Naive thymus-derived CD4-positive, alpha-beta T cell (primary cell): ENCODE measurements at places on chromosomes 6 and 20. TPM values are rescaled to one million over a fixed set of nuclear protein-coding genes. Genes with fewer than 3 reads are reported as not detected.

Gene SYCP2
- 5.3 TPM for total RNA-seq

Gene TP53TG5
- 0.46 TPM for total RNA-seq

DNA sequence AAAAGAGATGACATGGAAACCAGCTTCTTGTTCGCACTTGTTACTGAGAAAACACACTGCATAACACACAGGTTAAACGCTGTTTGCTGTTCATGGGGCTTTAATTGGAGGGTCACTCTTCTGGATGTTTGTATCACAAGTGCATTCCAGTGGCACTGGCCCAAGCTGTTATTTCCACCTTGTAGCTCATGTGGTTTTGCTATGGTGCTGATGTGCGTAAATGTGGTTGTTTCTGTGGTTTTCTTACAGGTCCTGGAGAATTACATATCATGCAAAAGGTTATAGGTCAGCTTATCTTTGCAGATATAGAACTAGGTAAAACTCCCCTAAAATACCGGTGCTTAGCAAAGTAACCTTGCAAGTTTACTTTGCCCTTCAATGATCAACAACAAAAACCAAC is 89.3 kb upstream of the AHI1 start:
- no peaks in the 10 kb centered on the region for H3K4me1 ChIP-seq
- H3K27me3 ChIP-seq = no peaks in the 10 kb centered on the region
- no peak overlapping the region for H3K4me3 ChIP-seq

- DNase-seq = no peak
- H3K27ac ChIP-seq = no peak overlapping the region
- no peak overlapping the region for H3K4me3 ChIP-seq
- H3K27me3 ChIP-seq = no peaks in the 10 kb centered on the region
- H3K36me3 ChIP-seq = no peaks in the 10 kb centered on the region
Observed at GRCh38 chr20:11311659-11312224, 606.0 kb upstream of the BTBD3 start.

Gene TFEB
- 39.9 TPM for total RNA-seq

- no peak overlapping the region for H3K27ac ChIP-seq
- H3K4me3 ChIP-seq = no peak overlapping the region
- H3K27me3 ChIP-seq = no peaks in the 10 kb centered on the region
- H3K4me1 ChIP-seq = no peaks in the 10 kb centered on the region
Observed at GRCh38 chr6:19279273-19279684, 557.9 kb upstream of the ID4 start.

GRCh38 chr6:148042536-148042935 is 300.1 kb upstream of the SASH1 start:
- DNase-seq = no peak
- H3K36me3 ChIP-seq = no peaks in the 10 kb centered on the region
- H3K27ac ChIP-seq = no peak overlapping the region
- no peaks in the 10 kb centered on the region for H3K27me3 ChIP-seq

Gene PHACTR3
- not detected for total RNA-seq

Gene NMBR
- not detected for total RNA-seq

Gene PHACTR1
- total RNA-seq = 0.62 TPM

DNA sequence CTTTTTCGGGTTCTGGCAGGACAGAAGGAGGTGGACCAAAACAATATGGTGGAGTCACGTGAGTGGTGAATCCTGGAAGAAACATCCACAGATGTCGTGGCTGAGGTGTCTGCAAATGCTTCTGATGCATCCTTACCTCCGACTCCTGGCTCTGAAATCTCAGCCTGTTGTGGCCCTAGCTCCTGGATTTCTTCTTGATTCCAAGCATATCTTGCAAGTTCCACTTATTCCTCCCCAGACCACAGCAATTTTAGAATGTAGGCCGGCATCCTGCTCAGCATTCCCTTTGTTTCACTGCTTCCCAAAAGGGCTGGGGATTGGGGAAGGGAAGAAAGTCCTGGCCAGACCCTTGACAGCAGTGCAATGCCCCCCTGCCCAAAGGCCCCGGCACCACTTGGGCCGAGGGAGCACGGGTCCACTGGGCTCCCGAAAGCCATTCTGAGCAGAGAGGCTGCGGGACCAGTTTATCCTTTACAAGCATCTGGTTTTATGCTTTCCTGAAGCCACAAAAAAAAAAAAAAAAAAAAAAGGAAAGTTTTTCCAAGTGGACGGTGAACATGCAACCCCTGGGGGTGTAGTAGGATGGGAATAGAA is 200.9 kb upstream of the RNF24 start:
- H3K27ac ChIP-seq = no peak overlapping the region
- no peaks in the 10 kb centered on the region for H3K27me3 ChIP-seq
- H3K36me3 ChIP-seq = no peaks in the 10 kb centered on the region
- no peak overlapping the region for H3K4me3 ChIP-seq
- DNase-seq = no peak
- H3K4me1 ChIP-seq = no peaks in the 10 kb centered on the region

DNA sequence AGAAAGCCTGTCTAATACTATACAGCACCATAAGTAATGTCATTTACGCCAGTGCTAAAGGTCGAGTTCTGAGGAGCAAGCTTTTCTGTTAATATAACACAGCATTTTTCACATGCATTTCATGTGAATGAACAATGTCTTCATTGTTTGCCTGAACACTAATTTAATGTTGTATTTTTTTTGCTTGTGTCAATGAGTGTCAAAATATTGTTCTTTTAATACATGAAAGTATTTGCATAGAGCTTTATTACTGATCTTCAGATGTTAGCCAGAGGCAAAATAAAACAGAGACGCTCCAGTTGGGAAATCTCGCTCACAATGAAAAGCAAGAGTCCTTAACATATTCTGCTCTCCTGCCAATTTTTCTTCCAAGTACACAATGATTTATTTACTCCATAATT is 151.8 kb downstream of the FOXC1 start:
- no peaks in the 10 kb centered on the region for H3K27me3 ChIP-seq
- no peak overlapping the region for H3K27ac ChIP-seq
- H3K4me3 ChIP-seq = no peak overlapping the region
- H3K36me3 ChIP-seq = no peaks in the 10 kb centered on the region
- DNase-seq = no peak

GRCh38 chr6:165110860-165111259 is 198.5 kb downstream of the C6orf118 start:
- H3K4me1 ChIP-seq = no peaks in the 10 kb centered on the region
- no peak overlapping the region for H3K27ac ChIP-seq
- no peak for DNase-seq
- H3K27me3 ChIP-seq = no peaks in the 10 kb centered on the region

DNA sequence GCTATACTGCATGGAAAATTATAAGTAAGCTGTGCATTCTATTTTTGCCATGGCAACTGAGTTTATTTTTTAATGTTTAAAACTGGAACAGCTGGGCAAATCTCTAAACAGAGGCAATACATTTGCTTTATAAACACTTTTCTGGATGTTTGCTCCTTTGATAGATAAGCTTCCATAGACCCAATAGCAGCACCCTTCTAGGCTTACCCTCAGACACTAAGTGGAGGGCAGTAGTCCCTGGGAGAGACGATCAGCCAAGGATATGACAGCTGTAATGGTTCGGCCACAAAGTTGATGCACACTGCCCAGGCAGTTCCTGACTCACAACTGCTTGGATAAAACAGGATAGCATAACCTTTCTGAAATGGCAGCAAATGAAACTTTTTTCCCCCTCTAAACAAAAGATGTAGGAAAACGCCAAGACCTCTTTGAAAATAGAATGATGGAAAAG is 8.5 kb upstream of the MRPS10 start:
- no peaks in the 10 kb centered on the region for H3K27me3 ChIP-seq
- H3K4me1 ChIP-seq = no peaks in the 10 kb centered on the region
- no peak overlapping the region for H3K27ac ChIP-seq
- DNase-seq = no peak
- H3K4me3 ChIP-seq = no peak overlapping the region

- H3K4me1 ChIP-seq = no peaks in the 10 kb centered on the region
- H3K27ac ChIP-seq = no peak overlapping the region
- no peak for DNase-seq
- H3K36me3 ChIP-seq = no peaks in the 10 kb centered on the region
Observed at GRCh38 chr6:125637207-125637606, 112.2 kb upstream of the HEY2 start.

Gene MCM3
- 154 and 157 TPM in 2 replicates for total RNA-seq

Gene SNAP25
- total RNA-seq = not detected

- no peaks in the 10 kb centered on the region for H3K27me3 ChIP-seq
- DNase-seq = no peak
- H3K4me3 ChIP-seq = no peak overlapping the region
- H3K27ac ChIP-seq = no peak overlapping the region
- peaks cover 4% of the 10 kb centered on the region for H3K4me1 ChIP-seq
- no peaks in the 10 kb centered on the region for H3K36me3 ChIP-seq
Observed at GRCh38 chr6:5814116-5814515, 192.6 kb downstream of the NRN1 start.

GRCh38 chr6:113857556-113858479 is 673 bp downstream of the MARCKS start:
- no peaks in the 10 kb centered on the region for H3K36me3 ChIP-seq
- peaks cover 40% of the 10 kb centered on the region for H3K4me1 ChIP-seq

- no peak overlapping the region for H3K4me3 ChIP-seq
- no peak overlapping the region for H3K27ac ChIP-seq
- no peaks in the 10 kb centered on the region for H3K4me1 ChIP-seq
- no peak for DNase-seq
Observed at GRCh38 chr6:156550949-156551348, 226.2 kb upstream of the ARID1B start.

GRCh38 chr6:41589223-41589622 is 43.0 kb downstream of the FOXP4 start:
- no peaks in the 10 kb centered on the region for H3K36me3 ChIP-seq
- DNase-seq = no peak
- no peaks in the 10 kb centered on the region for H3K4me1 ChIP-seq
- no peaks in the 10 kb centered on the region for H3K27me3 ChIP-seq
- H3K4me3 ChIP-seq = no peak overlapping the region

Gene PRL
- total RNA-seq = not detected

DNA sequence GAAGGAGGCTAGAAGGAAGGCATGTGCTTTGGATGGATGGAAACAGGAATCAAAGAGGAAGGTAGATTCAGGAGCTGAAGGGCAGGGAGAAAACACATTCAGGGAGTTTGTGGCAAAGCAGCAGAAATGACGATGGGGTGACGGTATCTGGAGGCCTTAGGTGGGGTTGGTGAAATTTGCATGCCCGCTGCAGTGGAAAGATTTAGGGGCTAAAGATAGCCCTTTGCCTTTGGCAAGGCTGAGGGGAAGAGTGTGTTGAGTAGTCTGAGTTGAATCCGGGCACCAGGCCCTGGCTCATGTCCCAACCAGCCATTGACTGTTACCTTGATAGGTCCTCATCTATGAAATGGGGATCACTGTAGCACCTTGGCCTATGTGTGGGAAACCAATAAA is 1.3 kb downstream of the GZF1 start:
- no peak for DNase-seq
- no peaks in the 10 kb centered on the region for H3K27me3 ChIP-seq
- peaks cover 40% of the 10 kb centered on the region for H3K4me1 ChIP-seq
- H3K27ac ChIP-seq = peak overlapping the region; percentile 95
- no peaks in the 10 kb centered on the region for H3K36me3 ChIP-seq

GRCh38 chr20:18662279-18663040 is 74.6 kb downstream of the DTD1 start:
- no peak overlapping the region for H3K27ac ChIP-seq
- H3K36me3 ChIP-seq = peaks cover 1% of the 10 kb centered on the region
- no peaks in the 10 kb centered on the region for H3K4me1 ChIP-seq
- no peaks in the 10 kb centered on the region for H3K27me3 ChIP-seq

DNA sequence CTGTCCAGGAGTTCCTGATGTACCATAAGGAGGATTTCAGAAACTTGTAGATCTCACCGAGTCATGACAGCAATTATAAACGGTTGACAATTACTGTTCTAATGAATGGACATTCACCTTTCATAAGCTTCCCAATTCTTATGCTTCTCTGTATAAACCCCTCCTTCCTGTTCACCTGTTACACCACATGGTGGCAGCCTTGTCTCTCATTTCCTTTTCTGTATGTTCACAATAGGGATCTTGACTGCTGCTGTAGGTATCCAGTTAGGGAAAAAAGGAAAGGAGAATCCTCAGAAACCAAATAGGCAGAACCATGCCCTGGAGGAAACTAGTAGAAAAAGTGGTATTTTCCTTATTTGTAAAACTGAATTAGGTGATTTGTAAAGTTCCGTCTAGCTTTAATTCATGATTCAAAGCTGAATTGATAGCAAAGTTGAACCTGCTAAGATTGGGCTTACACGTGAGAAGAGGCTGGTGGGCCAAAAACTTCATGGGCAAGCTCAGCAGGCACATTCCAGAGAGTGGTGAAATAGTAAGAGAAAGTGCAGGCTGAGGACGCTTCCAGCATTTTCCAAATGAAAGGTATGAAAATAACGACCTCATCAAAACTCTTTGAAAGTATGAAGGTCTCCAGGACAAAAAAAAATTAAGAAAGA is 29.0 kb upstream of the TBPL1 start:
- H3K27ac ChIP-seq = no peak overlapping the region
- no peaks in the 10 kb centered on the region for H3K36me3 ChIP-seq
- H3K4me1 ChIP-seq = no peaks in the 10 kb centered on the region
- peak; percentile 64 for DNase-seq
- H3K4me3 ChIP-seq = no peak overlapping the region

GRCh38 chr6:124661097-124661661 is 301.1 kb upstream of the RNF217 start:
- DNase-seq = no peak
- no peak overlapping the region for H3K27ac ChIP-seq
- H3K4me1 ChIP-seq = no peaks in the 10 kb centered on the region

DNA sequence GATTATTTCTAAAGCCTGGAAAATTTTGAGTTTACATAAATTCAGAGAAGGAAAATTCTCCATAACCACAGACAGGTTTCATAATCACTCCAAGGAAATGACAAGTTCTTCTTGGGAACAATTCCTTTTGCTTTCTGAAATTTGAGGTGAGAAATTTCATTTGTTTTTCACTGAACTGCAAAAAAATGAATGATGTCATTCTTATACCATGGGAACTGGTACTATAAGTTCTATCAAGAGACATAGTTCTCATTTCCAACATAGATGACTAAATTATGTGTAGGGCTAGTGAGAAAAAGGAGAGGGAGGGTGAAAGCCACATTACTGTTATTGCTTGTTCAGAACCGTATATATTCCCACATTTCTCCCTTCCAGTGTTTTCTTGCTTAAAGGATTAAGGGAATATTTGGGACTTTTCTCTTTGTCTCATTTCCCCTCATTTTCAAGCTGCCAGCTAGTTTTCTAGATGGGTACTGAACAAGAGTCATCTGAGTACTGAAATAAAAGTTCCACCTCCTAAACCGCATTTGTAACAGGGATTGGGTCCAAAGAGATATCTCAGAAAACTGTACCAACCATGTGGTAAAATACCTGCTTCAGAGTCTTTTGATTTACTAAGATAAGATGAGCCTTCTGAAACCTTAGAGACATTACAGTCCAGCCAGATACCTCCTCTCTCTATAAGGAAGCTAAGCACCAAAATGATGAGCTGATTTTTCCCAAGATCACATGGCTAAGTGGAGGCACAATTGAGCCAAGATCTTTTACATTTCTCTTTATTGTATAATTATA is 144.3 kb upstream of the PRDM1 start:
- H3K27me3 ChIP-seq = no peaks in the 10 kb centered on the region
- no peak overlapping the region for H3K4me3 ChIP-seq
- DNase-seq = no peak
- no peaks in the 10 kb centered on the region for H3K4me1 ChIP-seq
- no peaks in the 10 kb centered on the region for H3K36me3 ChIP-seq

Gene HACE1
- total RNA-seq = 16.1 and 16.2 TPM in 2 replicates
